Left ventricle myocardium inferior (tissue), 1 donor: ENCODE measurements at places on chromosomes 7 and 10. TPM values are rescaled to one million over a fixed set of nuclear protein-coding genes. Genes with fewer than 3 reads are reported as not detected.

GRCh38 chr7:64300641-64301405 is 12.9 kb upstream of the ZNF736 start:
- DNase-seq, result no peak

C10orf105 gene
- total RNA-seq, result 0.05 TPM

GRCh38 chr7:99253369-99253768 is 19.3 kb upstream of the MYH16 start:
- no peak for DNase-seq

DNA sequence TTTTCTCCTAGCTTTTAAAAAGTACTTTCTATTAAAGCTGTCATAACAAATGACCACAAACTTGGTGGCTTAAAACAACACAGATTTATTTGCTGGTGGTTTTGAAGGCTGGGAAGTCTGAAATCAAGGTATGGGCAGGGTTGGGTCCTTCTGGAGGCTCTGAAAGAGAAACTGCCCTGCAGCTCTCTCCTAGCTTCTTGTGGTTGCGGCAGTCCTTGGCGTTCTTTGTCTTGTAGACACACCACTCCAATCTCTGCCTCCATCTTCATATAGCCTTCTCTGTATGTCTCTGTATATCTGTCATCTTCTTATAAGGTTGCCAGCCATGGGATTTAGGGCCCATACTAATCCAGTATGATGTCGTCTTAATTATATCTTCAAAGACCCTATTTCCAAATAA is 79.4 kb upstream of the PRR15 start:
- no peak for DNase-seq

GRM3 gene
- total RNA-seq, result not detected

GRCh38 chr10:125056161-125057132 is 103.9 kb downstream of the CTBP2 start:
- no peak for DNase-seq

DNA sequence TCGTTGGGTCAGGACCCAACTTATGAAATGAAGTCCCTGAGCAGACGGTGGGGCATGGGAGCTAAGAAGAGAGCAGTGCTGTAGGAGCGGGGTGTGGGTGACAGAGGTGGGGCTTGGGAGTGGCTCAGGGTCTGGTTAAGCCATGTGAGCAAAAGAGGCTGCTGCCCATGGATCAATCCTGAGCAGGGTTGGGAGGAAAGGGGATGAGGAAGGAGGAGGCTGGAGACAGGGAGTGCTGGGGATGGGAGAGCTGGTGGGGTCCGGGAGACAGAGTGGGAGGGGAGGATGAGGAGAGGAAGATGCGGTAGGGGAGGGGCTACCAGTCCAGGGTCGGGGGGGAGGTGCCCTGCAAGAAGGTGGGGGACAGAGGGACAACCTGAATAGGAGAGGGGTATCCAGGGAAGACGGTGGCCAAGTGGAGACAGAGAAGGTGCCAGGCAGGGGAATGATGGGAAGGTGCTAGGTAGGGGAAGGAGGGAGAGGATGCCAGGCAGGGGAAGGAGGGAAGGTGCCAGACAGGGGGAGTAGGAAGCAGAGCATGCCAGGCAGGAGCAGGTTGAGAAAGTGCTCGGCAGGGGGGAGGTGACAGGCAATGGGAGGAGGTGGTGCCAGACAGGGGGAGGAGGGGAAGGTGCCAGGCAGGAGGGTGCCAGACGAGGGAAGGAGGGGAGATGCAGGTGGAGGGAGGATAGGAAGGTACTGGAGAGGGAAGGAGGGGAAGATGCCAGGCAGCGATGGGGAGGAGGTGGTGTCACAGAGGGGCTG is 27.5 kb upstream of the SMARCD3 start:
- no peak for DNase-seq

GRCh38 chr7:64612452-64612851 is 49.6 kb upstream of the ZNF680 start:
- DNase-seq, result no peak

- no peak for DNase-seq
Observed at GRCh38 chr10:123146894-123147634, 872 bp upstream of the HMX2 start.

GRCh38 chr7:30970594-30971094 is 6.9 kb downstream of the GHRHR start:
- DNase-seq, result no peak

CLDN3 gene
- total RNA-seq, result not detected

PNLIPRP1 gene
- not detected for total RNA-seq

DNA sequence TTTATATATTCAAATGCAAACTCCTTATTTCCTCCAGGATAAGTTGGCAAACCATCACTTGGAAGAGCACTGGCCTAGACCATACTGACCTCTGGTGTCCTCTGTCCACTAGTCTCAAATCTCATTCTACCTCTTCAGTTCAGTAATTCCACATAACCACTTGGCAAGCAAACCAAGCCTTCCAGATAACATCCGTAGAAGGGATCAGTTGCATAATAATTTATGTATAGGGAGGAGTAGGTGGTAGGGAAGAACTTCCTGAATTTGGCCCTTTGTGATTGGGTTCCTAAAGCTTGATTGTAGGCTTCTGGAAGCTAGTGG is 55.0 kb downstream of the WAC start:
- no peak for DNase-seq

KIAA1549 gene
- total RNA-seq, result 2.1 TPM

DNA sequence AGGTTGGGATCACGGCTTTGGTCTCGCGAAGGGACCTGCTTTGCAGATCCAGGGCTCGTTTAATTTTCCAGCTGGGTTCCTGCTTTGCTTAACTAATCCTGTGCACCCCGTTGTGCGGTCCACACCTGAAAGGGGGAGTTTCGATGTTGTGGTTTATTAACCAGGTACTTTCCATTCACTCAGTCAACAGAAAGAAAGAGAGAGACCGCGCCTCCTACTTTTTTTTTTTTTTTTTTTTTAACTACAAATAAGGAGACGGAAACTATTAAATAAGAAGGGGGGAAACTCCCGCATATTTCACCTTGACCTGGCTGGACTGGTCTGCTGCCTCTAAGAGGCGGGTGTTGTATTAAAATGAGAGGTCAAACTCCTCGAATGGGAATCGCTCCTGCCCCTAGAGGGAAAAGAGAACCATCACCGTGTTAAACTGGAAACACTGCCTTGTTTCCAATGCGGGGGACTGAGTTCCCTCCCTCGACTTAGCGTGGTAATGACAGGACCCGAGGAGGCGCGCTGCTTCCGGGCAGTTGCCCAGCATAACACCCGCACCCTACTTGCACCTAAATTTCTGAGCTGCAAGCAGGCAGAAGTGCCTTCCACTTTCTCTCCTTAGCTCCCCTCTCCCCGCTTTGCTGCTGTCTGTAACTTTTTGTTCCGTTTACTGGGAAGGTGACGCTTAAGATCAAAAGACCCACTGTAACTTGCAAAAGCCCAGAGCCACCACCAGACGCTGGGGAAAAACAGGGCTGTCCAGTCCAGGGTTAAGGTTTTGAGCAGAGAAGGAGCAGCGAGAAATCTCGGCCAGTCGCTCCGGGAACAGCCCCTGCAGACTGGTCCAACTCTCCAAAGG is 1.1 kb upstream of the ITGB8 start:
- peak; percentile 42 for DNase-seq

GRCh38 chr7:121355574-121355973 is 26.8 kb downstream of the WNT16 start:
- no peak for DNase-seq
